ENCODE measurements at places on chromosomes 7 and 10. TPM values are rescaled to one million over a fixed set of nuclear protein-coding genes. Genes with fewer than 3 reads are reported as not detected.

DNA sequence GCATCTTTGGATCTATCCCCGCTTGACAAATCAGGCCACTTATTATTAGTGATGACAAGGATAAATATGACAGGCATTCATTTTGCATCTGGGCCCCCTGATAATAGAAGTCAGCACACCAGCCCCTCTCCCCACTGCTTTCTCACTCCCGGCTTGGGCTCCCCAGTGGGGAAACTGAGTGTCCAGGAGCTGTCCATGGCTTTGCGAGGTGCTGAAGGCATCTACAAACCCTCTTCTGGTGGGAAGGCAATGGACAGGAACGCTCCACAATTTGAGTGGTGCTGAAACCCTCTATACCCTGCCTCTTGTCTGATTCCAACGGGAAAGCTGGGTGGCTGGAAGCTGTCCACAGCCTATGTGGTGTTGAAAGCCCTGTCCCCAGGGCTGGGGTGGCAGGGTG, 61.7 kb upstream of the PCBD1 start:
- ATAC-seq: no peak

GRCh38 chr7:156156734-156157408, 344.6 kb upstream of the SHH start:
- no peak for ATAC-seq

DNA sequence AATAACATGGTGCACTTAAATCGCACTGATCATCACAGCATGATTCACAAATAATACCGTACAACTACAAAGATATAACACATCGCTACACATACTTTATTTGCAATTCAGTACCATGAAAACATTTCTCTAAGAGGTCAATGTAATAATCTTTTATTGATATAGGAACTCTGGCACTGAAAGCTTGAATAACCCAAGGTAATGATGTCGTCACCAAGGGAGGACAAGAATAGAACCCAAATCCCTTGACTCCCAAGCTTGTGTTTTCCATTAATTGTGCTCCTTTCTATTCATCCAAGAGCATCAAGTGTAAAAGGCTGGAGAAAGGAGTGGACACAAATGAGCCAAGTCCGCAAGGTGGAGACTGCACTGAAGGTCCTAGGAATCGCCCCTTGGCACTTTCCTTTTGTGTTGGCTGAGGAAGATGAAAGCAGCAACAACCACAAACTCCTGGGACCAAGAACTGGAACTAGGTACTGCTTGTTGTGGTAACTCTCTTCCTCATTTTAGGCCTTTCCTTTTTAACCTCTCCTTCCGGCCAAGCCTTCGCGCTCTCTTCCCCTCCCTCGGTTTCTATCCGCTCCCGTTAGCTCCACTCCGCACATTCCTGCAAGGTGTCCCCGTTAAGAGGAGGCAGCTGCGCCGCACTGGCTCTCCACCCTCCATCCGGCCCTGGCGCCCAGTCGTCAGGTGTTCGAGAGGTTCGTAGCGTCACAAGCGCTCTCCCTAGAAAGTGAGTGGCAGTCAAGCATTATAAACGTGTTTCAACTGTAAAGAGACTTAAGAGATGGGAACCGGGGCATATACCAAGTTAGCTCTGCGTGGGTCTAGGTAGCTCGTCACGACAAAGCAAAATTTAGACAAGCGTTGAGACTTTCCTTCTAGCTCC, 1.0 kb upstream of the CBLL1 start:
- ATAC-seq: peak; percentile 46

GRCh38 chr10:5988336-5988920, 11.1 kb upstream of the IL15RA start:
- no peak for ATAC-seq

The STRIP2 gene
- 78.4 TPM for total RNA-seq

DNA sequence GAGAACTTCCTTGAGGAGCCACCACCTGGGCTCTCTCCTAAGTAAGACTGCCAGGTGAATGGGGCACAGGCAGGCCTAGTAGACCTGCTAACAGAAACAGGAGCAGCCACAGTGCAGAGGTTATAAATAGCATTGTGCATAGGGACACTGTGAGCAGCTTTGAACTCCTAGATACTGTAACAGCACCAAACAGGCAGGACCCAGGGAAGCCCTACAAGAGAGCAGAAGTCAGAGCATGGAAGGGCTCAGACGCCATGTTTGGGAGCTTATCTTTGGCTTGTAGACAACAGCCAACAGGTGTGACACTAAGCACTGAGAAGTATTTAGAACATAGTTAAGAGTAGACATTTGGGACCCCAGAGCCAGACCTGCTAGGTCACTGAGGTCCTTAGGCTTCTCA, 14.5 kb downstream of the XRCC2 start:
- ATAC-seq: no peak

Data from activated T-helper 17 cell treated with anti-CD3 and anti-CD28 coated beads, Interleukin-2, amount 50 U/mL, for 72 hours (primary cell).